Muscle of back (tissue), 13 donors: ENCODE measurements at places on chromosomes 2 and 18.

DNA sequence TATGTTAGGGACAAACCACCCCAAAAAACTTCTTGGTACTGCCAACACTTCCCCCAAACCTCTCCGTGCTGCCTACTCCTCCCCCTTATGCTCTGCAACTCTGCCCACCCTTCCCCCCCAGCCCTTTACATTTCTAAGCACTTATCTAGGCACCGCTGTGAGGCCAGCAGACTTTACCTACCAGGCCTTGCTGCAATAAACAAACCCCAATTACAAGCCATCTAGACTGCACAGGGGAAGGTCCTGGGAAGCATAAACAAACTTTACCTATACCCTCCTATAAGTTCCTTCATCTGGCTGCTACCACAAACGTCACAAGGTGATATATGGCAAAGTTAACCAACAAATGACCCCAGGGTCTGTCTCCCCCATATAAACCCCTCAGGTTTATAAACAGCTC is 259.4 kb upstream of the GULP1 start:
- no peak for DNase-seq

GRCh38 chr2:166676716-166677115 is 182.7 kb upstream of the SCN7A start:
- DNase-seq, result no peak

- DNase-seq, result no peak
Measured at GRCh38 chr2:25374411-25374810, 32.7 kb upstream of the DNMT3A start.

DNA sequence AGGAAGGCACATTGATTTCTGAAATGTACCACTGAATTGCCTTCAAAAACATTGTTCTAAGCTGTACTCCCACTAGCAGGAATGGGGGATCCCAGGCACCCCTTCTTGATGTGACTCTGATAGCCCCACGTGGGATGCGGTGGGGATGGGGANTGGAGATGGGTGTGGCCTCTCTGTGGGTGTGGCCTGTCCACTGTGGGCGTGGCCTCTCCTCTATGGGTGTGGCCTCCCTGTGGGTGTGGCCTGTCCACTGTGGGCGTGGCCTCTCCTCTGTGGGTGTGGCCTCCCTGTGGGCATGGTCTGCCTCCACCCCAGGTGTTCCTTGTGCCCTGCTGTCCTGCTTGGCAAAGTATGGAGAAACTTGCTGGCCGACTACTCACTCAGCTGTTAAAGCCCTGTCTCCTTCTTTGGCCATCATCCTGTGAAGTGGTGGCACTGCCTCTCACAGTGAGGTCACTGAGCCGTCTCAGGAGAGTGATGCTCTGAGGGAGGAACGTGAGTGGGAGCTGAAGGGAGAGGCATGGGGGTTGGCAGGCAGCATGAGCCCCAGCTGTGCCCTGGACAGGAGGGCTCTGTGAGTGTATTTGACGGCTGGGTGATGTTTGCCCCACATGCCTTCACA is 6.7 kb upstream of the PARD6G start:
- no peak for DNase-seq

DNA sequence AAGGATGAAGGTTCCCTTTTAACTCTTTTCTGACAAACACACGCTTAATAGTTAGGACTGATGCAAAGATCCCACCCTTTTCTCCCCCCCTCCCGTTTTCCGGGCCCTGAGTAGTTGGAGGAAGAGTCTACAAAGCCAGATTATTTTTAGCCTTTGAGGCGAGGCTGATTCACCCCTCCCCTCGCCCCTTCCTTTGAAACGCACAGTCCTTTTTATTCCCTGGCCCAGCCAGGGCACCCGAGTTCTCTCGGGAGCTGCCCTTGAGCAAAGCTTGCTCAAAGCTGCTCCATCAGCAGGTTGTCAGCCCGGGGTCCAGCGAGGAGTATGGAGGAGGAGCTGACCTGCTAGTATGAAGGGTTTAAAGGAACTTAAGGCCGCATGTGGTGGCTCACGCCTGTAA is 47.1 kb upstream of the SPRED2 start:
- no peak for DNase-seq

GRCh38 chr2:156156580-156156979 is 175.9 kb downstream of the NR4A2 start:
- no peak for DNase-seq

DNA sequence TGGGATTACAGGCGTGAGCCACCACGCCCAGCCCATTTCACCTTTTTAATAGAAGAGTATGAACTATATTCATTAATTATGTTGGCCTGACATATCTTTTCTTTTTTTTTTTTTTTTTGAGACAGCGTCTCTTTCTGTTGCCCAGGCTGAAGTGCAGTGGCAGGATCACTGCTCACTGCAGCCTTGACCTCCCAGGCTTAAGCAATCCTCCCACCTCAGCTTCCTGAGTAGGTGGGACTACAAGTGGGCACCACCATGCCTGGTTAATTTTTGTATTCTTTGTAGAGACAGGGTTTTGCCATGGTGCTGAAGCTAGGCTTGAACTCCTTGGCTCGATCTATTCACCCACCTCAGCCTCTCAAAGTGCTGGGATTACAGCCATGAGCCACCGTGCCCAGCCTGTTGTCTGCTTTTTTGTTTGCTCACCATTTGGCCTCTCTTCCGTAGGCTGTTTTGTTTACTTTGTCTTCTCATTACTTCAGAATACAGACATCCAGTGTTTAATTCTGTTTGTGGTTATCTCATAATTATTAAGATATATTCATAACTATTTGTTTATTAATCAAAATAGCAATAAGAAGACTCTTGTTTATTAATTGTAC is 16.3 kb upstream of the CDH2 start:
- no peak for DNase-seq

GRCh38 chr18:76364282-76365259 is 130.5 kb downstream of the ZNF516 start:
- no peak for DNase-seq
